ENCODE measurements at places on chromosomes 12 and 14.

DNA sequence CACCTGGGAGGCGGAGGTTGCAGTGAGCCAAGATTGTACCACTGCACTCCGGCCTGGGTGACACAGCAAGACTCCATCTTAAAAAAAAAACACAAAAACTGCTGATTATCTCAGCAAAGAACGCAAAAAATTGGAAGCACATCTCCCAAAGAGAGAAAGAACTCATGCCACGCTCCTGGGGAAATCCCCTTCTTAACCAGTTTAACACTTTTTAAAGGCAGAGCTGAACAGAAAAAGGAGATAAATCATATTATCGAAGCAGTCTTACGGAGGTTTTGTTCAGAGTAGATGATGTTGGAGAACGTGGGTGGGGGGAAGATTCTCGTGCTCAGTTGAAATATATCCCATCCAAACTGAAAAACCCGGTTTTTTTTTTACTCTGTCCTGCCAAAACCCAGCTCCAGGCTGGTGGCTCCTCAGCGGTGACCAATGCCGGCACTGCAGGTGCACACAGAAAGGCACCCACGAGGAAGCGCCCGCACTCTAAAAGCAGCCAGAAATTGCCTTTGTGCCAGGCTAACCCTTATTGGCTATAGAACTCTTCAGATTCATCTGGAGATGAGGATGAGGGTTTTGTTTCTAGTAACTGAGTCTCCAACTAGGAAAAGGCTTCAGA, 100.2 kb upstream of the PARP11 start:
- DNase-seq: no peak

DNA sequence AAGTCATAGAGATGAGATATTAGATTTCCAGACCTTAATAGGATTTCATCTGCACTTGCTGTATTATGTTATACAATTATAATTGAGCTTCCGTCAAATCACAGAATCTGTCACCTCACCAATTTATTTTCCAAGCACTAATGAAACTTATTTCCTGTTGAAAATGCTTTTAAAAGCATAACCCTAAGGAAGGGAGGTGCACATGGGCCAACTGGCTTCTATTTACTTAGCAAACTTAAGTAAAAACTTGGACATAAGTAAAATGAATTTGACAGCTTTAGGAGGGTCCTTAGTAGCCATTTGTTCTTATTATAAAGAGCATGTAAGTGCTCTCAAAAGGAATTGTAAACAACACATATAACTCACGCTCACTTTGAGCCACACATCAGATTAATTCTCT, 462.2 kb upstream of the TMPO start:
- DNase-seq: no peak

DNA sequence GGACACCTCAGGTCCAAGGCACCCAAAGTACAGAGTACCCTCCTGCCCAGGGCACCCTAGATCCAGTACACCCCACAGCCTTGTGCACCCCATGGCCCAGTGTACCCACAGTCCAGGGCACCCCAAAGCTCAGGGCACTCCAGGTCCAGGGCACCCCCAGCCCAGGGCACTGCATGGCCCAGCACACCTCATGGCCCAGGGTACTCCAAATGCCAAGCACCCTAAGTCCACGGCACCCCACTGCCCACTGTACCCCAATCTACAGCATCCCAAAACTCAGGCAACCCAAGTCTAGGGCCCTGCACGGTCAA, 6.0 kb downstream of the JAG2 start:
- no peak for DNase-seq

DNA sequence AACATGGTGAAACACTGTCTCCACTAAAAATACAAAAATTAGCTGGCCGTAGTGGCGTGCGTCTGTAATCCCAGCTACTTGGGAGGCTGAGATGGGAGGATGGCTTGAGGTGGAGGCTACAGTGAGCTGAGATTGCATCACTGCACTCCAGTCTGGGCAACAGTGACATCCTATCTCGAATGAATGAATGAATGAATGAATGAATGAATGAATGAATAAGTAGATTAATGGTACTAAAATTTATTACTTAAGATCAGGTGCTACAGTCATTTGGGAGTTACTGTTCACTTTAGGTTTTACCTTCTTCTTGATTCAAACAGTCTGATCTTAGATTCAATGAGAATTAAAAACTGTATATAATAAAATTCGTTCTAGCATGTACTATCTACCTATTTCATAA, 31.6 kb upstream of the WDR89 start:
- no peak for DNase-seq

DNA sequence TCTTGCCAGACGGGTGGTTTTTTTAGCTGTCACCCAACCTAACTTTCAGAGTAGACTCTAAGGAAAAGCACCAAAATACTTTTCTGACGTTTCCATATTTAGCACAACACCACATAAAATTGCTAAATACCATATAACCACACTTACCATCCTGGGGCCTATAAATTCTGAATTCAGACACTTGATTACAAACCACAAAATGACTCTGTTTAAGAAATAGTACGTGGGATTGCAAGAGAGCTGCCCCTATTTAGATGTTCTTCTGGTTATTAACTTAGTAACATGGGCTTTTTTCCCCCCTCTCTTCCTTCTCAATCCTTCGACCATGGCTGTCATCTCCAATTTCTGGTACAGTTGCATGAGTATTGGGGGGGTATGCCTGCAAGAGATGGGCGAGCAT, 287.7 kb downstream of the BMP4 start:
- DNase-seq: no peak

DNA sequence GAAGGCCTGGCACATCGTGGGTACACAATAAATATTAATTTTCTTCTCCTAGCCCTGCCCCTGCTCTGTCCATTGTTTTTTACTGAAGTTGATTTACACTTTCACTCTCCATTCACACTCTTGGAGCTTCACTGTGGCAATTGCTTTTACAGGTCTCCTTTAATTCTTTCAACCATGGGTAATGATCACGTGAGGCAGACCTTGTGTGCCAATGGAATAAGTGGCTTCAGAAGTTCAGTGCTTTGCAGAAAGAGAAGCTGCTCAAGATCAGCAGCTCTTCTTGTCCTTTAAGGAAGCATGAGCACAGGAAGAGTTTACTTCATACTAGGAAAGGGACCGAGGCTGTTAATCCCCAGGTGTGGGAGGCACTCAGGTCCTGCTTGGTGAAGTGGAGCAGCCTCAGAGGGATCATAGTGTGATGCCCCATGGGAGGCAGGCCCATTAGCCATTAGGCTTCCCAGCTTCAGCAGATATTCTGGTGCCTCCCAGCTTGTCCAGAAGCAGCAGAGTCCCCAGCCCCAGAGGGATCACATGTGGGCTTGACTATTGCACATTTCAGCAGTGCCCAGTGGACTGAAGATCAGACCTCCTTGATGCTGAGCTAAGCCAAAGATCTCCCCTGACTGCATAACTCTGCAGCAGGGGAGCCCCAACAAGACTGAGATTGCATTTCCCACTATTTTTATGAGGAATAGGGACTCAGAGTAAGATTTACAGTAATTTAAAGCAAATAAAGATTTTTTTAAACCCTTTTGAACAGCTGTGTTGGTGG, 5.0 kb upstream of the SLC35F4 start:
- DNase-seq: no peak

GRCh38 chr12:108995370-108995992, 25.4 kb downstream of the SVOP start:
- DNase-seq: no peak

- no peak for DNase-seq
These were observed 170.6 kb downstream of the OTOGL start for GRCh38 chr12:80269803-80270552.

- DNase-seq: no peak
These were observed 44.0 kb upstream of the SINHCAF start for GRCh38 chr12:31369712-31370521.

DNA sequence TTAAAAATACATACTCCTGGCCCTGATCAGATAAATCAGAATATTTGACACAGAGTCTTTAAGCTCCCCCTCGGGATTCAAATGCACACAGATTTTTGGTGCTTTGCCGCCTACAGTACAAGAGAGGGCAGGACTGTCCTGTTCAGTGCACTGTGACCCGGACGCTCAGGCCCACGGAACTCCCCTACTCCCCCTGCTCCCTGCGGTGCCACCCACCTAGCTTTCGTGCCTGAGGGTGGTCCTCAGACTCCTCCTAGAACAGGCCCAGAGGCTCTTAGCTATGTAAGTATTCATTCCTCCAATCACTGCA, 13.7 kb upstream of the SERPINA3 start:
- no peak for DNase-seq

DNA sequence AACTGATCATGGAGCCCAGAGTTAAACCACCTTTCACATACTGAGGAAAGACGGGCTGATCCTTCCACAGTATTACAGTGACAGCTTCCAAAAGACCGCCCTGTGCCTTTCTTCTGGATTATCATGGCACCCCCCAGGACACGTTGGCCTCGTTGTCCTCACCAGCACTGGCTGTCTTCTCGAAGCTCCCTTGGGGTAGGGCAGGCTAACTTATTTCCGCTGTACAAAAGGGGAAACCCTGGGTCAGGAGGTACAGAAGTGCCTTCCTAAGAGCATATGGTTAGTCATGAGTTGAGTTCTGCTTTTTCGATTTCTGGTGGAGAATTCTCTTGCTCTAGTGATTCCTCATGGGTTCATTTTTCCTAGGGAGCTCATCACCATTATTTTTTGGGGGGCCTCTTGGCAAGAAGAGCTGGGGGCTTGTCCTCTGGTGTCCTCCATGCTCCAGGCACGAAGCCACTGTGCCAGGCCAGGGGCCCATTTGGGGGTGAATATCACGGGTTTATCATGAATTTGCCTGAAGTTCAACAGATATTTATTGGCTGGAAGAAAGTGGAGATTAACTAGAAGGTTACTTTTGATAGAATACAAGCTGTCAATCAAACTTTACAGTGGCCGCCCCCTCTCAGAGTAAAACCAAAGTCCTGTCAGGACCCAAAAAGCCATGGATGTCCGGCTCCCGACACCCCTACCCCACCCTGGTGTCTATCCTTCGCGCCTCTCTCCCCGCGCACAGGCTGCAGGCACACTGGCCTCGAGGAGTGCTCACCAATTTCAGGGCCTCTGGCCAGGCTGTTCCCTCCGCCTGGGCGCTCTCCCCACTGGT, 8.8 kb upstream of the TRAF3 start:
- DNase-seq: no peak

DNA sequence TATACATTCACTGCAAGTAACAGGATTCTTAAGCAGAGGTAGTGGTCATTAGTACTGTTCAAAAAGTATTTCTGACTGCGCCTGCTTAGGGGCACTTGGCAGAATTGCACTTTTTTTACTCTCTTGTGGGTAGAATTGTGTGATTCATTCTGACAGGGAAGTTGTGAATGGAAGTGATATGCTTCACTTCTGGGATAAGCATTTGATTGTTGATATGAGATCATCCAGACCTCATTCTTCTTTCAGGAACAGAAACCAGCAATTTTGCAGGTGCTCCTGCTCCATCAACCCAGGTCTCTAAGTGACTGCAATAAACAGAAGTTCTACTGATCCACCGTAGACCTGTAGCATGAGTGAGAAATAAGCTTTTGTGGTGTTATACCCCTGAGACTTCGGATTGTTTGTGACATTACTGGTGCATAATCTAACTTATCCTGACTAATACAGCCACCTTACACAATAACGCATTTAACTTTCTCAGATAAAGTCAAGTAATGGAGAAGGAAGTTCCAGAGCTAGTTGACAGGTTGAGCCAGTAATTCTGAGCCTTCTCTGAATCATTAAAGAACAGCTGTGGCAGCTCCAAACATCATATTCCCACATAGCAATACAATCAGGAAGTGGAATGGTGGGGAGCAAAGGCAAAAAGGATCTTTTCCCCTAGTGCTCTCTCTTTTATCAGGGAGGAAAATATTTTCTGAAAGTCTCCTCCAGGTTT, 387.9 kb downstream of the SYT1 start:
- DNase-seq: no peak

DNA sequence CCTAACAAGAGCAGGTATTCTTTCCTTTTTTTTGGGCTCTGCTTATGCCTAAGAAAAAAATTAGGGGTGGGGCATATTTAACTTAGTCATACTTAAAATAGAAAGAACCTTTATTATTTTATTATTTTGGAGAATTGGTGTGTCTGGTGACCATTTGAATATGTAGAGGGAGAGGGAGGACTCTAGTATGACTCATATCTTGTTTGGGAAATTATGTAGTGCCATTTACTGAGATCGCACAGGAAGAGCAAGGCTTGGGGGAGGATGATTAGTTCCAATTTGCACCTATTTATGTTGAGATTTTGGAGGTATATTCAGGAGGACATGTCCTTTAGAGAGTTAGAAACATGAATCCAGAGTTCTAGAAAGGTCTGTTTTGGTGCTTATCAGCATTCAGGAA, 9.9 kb downstream of the ZNF410 start:
- DNase-seq: no peak

- DNase-seq: no peak
These were observed 2.6 kb downstream of the MLXIP start for GRCh38 chr12:122081083-122081696.

- DNase-seq: no peak
These were observed 368.4 kb downstream of the ATP23 start for GRCh38 chr12:58309806-58310205.

- DNase-seq: no peak
These were observed 132.5 kb downstream of the FOXN3 start for GRCh38 chr14:89284333-89285058.

DNA sequence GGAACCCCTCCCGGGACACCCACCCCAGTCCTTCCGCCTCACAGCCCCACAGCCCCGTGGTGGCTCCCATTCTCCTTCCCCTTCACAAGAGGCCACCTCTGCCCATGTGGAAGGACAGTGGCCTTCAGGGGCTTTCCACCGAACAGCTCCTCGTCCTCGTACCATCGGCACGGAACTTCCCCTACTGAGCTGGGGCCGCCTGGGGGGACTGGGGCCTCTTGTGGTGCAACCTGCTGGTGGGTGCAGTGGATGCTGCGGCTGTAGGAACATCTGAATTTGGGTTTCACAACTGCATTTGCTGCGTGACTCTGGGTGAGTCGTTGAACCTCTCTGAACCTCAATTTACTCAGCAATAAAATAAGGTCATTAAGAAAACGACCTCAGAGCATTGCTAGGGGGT, 50.9 kb downstream of the RFLNA start:
- no peak for DNase-seq

GRCh38 chr12:78891646-78892353, 27.2 kb downstream of the SYT1 start:
- DNase-seq: no peak

DNA sequence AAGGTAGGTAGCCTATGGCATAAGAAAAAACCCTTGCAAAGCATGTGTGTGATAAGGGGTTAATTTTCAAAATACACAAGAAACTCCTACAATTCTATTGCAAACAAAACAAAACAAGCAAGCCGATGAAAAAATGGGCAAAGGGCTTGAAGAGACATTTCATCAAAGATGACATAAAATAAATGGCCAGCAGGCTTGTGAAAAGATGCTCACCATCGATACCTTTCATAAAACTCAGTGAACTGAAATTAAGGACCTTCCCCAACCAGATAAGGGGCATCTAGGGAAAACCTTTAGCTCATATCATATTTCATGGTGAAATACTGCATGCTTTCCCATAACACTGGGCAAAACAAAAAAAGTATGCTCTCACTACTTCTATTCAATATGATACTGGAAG, 131.2 kb downstream of the PPM1H start:
- DNase-seq: no peak
